ENCODE measurements at places on chromosomes 7 and 10. TPM values are rescaled to one million over a fixed set of nuclear protein-coding genes. Genes with fewer than 3 reads are reported as not detected.

The LBX1 gene
- not detected for total RNA-seq

The NUP205 gene
- 49.5 TPM for total RNA-seq

The LIPM gene
- not detected for total RNA-seq

The TRIM50 gene
- total RNA-seq: not detected

The C10orf53 gene
- total RNA-seq: under 0.01 TPM

The DAGLB gene
- total RNA-seq: 20.7 TPM

The SPDYE2 gene
- total RNA-seq: not detected

The ITIH5 gene
- under 0.01 TPM for total RNA-seq

The TMEM140 gene
- 6.2 TPM for total RNA-seq

The TUBB8 gene
- not detected for total RNA-seq

Data from uterine smooth muscle cell (primary cell).